ENCODE measurements at places on chromosomes 2 and 18.

- no peak for DNase-seq
These were observed 125.9 kb downstream of the NFATC1 start for GRCh38 chr18:79521416-79522205.

DNA sequence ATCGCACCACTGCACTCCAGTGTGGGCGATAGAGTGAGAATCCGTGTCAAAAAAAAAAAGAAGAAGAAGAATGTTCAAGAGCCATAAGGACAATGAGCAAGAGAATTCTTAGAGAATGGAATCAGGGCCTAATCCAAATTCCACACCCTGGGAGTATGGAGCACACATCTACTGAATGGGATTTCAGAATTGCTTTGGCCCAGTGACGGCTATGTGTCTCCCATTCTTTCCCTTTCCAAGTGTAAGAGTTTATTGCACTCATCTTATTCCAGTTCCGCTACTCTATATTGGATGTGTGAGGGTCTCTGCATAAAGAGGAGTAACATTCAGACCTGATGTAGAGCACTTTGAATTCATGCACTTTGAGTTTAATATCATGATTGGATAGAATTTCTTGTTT, 5.9 kb upstream of the RBM43 start:
- no peak for DNase-seq

GRCh38 chr18:52465391-52465790, 125.4 kb downstream of the DCC start:
- no peak for DNase-seq

GRCh38 chr18:48408727-48409590, at the start of gene ZBTB7C:
Gene ZBTB7C (minus strand): TSS chr18:48409383.
- peak; percentile 47 for DNase-seq

DNA sequence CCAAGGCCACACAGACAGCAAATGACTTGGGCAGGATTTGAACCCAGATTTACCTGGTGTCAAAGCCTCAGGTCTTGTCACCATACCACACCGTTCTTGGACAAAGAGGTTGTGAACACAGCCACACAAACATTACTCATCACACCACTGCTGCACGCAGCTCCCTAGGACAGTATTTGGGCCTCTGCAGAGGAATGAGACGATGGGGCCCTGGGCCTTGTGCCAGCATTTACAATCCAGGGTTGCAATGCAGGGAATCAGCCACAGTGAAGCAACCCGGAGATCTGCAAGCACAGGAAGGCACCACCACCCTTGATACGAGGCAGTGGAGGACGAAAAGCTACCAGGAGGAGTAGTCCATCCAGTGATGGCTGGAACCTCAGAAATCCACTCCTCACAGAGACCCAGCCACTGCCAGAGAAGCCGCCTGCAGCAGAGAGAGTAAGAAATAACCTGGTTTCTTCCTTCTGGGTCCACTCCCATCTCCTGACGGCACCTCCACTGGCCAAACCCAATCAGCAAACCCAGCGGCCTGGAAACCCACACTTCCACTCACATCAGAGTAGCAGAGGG, 3.7 kb upstream of the MTCL1 start:
- no peak for DNase-seq

- DNase-seq, result no peak
These were observed 129.2 kb downstream of the MYCN start for GRCh38 chr2:16069663-16069932.

- DNase-seq, result no peak
These were observed 34.2 kb upstream of the ZNF804A start for GRCh38 chr2:184564092-184564491.

- DNase-seq, result no peak
These were observed 82.5 kb downstream of the SPRED2 start for GRCh38 chr2:65349863-65350262.

DNA sequence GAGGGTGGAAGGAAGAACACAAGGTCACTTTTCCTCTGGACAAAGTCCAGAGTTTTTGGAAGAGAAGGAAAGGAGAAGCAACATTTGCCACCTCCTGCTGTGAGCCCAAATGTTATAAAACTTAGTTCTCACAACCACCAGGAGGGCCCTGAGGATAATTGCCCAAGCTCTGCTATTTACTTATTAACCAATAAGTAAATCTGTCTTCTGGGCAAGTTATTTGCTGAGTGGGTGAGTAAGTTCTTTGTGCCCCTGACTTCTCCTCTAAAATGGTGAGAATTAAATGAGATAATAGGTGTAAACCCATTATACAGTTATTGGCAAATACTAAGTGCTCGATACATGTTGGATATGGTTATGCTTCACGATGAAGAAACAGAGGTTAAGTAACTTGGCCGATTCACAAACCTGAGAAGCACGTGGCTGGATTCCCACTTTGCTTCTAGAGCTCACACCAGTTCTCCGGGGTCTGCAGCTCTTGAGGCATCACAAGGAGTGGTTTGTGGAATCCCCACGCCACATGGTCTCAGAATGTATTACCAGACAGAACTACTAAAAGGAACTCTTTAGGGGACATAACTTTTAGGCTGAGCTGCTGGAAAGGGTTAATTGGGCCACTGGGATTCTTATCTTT, 164.1 kb downstream of the MYCN start:
- DNase-seq, result no peak

DNA sequence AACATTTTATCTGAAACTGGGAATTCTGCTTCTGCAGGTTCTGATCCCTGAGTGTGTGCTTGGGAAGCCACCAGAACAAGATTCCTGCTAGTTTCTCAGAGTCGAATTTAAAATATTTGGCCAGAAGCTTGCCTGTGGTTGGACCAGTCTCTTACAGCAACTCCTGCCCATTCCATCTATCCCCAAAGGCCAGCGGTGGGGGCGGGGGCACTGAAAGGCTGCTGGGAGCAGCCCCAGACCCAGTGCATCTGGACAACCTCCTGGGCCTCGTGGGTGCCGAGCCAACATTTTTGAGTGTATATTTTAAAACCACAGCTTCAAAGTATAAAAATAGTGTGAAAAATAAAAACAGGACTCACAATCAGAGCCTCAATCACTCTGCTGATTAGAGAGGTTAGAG, 38.6 kb upstream of the ZFP36L2 start:
- no peak for DNase-seq

- DNase-seq, result peak; percentile 30
These were observed 96.0 kb downstream of the HNMT start for GRCh38 chr2:138060301-138060635.

DNA sequence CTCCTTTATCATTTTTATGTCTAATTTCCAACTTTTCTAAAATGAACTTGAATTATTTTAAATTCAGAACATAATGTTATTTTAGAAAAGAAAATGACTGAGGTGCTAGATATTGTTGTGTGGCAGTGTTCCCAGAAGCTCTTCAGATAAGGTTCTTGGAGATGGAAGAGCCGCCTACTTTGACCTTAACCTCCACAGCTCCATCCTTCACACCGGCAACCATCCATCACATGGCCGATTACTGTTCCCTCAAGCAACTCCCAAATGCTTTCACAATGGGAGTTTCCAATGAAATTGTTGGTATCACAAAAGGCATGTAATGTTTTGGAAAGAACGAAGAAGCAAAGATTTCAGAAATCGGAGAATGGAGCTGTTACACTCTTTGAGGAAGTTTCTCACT, 193.9 kb upstream of the SALL3 start:
- no peak for DNase-seq

DNA sequence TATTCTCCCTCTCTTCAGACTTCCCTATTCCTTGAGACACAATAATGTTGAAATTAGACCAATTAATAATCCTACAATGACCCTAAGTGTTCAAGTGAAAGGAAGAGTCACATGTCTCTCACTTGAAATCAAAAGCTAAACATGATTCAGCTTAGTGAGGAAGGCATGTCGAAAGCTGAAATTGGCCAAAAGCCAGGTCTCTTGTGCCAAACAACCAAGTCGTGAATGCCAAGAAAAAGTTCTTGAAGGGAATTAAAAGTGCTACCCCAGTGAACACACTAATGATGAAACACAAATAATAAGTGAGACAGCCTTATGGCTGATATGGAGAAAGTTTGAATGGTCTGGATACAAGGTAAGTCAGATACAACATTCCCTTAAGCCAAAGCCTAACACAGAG, 115.4 kb downstream of the PXDN start:
- no peak for DNase-seq

GRCh38 chr18:6414118-6414722, 491 bp downstream of the L3MBTL4 start:
- DNase-seq, result no peak

- no peak for DNase-seq
These were observed 13.3 kb downstream of the OBSL1 start for GRCh38 chr2:219557791-219558785.

GRCh38 chr2:8211384-8211783, 470.5 kb upstream of the ID2 start:
- no peak for DNase-seq

All from NB4 (cell line).